ENCODE measurements at places on chromosomes 6 and 20.

GRCh38 chr6:23929201-23929600, 196.8 kb upstream of the NRSN1 start:
- DNase-seq, result no peak

DNA sequence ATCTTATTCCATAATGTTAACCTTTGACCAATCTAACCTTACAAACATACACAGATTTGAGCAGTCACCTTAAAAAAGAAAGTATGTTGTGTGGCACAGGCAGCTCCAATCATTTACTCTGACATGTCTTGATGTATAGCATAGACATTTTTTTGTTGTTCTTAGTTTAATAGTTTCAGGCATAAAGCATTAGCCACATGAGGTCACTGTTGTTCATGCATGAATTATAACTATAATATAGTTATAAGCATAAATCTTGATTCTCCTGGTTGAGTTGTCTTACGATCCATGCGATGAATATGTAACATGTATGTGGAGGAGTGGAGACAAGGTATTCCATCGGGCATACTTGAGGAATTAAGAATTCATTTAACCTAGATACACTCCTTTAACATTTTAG, 26.1 kb upstream of the NKAIN2 start:
- DNase-seq, result no peak

- DNase-seq, result no peak
Measured at GRCh38 chr6:17178754-17179529, 77.1 kb downstream of the STMND1 start.

DNA sequence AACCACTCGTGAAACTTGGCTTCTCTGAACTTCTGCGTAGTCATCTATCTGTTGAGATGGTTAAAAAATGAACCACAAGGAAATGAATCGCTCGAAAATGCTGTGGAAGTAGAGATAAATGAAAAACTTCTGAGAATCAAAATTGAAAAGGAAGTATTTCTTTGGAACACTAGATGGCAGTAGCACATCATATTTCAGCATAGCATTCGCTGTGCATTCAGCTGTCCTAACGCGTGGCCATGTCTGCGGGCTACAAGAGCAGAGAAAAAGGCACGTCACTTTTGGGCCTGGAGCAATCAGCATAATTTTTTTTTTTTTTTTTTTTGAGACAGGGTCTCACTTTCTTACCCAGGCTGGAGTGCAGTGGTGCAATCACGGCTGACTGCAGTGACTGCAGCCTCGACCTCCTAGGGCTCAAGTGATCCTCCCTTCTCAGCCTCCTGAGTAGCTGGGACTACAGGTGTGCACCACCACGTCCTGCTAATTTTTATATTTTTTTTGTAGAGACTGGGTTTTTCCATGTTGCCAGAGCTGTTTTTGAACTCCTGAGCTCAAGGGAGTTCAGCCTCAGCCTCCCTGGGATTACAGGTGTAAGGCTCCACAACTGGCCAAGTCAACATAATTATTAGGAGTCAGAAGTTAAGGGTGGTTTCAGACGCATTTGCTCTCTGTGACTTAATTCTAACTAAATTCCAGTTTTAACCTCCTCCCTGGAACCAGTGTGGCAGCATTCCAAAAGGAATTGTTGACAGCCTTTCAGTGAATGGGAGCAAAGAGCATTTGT, 8.8 kb upstream of the PERP start:
- peak; percentile 25 for DNase-seq

DNA sequence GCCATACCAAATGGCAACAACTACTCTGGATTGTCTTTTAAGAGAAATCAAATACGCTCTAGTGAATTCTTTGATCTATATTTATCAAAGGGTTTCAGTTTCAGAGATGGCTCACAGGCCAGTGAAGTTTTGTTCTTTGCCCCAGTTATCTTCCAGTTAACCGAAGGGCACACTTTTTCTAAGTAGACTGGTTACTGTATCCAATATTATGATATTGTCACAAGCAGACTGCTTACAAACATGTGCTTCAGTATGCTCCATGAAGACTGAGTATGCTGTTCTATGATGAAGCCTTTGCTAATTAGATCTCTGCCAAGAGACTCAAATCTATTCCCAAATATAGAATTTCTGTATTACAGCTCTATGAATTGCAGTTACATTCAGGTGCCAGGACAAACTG, 181.1 kb downstream of the REV3L start:
- no peak for DNase-seq

- DNase-seq, result no peak
Measured at GRCh38 chr6:141048451-141048850, 1084.3 kb upstream of the GJE1 start.

DNA sequence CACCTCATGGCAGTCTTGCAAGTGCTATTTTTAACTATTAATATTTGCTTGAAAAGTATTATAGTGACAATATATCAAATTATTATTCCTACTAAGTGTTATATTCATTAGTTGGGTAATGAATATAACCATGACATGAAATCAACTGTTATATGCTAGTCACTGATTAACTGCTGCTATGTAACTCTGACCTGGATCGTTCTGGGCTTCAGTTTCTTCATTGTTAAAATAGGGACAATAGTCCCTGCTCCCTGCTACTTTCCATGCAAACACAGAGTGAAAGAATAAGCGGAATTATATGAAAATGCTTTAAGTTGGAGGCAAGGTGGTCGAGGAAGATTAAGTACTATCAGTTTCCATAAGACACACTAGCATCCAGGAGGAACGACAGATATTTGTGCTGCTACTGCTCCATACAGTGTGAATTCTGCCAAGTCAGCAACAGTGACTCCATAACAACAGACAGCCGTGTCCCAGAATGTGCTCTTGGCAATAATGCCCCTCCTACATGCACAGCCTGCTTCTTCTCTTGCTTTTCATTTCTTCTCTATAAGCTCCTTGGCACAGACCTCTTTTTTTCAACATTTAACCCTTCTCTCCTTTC, 107.2 kb downstream of the CHD6 start:
- no peak for DNase-seq

DNA sequence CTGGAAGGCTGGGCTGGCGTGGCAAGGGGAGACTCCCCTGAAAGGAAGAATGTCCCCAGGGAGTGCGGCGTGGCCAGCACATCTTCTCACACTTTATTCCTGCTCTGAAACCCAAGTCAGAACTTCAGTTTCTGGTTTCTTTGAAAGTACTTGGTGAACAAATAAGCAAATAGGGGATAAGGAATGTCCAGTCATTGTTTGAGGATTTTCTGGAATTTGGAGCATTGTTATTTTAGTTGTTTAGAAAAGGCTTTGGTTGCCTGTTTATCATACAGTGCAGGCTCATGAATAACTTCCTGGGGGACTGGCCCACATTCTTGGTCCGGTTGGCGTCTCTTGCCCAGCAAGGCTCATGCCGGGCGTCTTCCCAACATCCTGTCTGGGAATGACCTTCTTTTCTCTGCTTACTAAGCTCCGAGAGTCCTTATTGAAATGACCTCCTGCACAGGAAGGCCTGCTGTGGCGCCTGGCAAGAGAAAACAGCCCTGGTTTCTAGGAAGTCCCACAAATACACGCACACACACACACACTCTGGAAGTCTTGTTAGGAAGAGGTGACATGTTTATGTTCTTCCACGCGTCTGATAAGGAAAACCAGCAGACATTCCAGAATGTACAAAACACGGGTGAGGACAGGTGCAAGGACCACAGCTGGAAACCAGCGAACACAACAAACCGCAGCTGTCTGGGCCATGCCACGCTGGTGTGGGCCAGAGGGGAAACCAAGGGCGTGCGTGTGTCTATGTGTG, 71.9 kb downstream of the TMEM170B start:
- DNase-seq, result peak; percentile 34

DNA sequence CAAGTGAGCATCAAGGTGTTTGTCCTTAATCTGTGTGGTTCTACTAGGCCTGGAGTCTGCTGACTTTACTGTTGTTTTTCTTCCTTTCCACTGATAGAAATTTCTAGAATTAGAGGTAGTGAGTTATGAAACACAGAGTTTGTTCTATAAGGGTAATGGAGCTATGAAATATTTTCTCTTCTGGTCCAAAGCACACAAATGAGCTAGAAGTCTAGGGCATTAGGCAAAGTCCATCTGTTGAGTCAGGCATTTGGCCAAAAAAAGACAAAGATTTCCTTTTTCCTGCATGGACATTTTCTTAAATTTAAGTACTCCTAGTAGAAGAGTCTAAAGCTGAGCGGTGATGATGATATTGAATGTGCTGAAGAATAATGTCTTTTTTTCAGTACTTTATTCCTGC, 174.3 kb upstream of the STXBP5 start:
- no peak for DNase-seq

DNA sequence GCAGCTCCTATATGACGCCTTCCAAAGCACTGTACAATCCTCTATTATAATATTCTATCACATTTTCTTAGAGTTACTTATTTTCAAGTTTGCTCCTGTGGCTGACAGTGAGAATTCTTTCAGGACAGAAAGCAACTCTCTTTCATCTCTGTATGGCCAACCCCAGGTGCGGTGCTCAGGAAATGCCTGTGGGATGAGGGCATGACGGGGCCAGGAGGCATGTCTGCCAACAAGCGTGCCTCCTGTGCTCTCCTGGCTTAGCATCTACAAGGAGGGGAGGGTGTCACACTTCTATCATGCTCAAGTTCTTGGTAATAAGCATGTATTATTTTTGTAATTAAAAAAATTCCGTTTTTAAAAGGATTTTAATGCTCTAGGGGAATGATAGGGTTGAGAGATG, 11.4 kb downstream of the MRPL14 start:
- no peak for DNase-seq

GRCh38 chr6:17276766-17277165, 4.4 kb upstream of the RBM24 start:
- no peak for DNase-seq

- DNase-seq, result no peak
Measured at GRCh38 chr6:149642829-149643580, 5.5 kb downstream of the KATNA1 start.

- DNase-seq, result no peak
Measured at GRCh38 chr6:14748679-14749078, 497.2 kb upstream of the JARID2 start.

- no peak for DNase-seq
Measured at GRCh38 chr6:15020119-15020770, 225.6 kb upstream of the JARID2 start.

GRCh38 chr6:117521791-117522502, 39.5 kb downstream of the DCBLD1 start:
- no peak for DNase-seq

- DNase-seq, result no peak
Measured at GRCh38 chr6:24219670-24220069, 93.7 kb downstream of the NRSN1 start.

DNA sequence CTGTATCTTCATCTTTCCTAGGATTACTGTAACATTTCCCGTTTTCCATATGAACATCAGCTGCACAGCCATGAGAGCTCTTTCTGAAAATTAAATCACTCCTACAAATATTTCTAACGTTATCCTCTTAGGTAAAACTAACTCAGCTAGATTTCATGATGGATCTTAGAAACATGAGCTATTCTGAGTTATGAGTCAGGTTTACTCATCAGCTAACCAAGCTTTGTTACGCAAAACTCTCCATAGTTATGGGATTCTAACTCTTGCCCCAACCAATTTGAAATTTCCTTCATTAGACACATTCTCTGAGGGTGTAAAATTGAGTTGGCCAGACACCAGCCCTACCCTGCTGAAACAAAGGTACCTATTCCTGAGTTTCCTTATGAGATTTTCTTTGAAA, 14.0 kb downstream of the DEFB110 start:
- DNase-seq, result peak; percentile 33

DNA sequence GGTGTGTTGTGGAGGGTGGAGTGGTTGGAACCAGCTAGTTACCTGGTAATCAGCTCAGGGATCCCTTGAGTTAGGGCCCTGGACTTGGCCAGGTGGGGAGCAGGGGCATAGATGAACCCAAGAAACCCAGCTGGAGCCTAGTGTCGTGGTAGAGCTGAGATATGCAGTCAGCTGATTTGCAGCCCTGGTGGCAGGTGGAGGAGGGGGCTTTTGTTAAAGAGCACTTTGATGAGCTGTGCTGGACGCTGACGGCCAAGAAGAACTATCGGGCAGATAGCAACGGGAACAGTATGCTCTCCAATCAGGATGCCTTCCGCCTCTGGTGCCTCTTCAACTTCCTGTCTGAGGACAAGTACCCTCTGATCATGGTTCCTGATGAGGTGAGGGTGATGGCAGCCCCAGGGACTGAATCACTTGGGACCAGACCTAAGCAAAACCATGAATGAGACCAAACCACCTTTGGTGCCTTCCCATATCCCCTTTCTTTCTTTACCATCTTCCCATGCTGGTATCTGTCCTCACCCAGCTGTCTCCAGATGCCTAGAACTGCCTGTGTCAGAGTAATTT, 12.7 kb downstream of the DEF6 start:
- no peak for DNase-seq

DNA sequence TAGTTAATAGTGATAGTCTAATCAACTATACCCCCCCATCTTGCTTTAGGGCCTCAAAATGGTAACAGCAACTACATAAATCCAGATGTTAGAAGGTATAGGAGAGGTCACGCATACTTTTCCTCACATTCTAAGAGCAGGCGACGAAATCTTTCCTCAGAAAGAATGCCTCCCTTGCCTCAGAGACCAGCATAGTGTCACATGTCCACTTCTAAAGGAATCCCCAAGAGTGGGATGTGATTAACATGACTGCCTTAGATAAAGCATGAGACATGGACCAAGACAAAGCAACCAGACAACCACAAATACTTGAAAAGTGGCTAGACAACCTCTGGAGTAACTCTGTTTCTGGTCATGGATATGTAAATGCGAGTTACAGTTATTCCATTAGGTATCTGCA, 710.7 kb downstream of the EYS start:
- DNase-seq, result no peak

GRCh38 chr20:2341336-2341735, 39.4 kb upstream of the TGM6 start:
- DNase-seq, result no peak

DNA sequence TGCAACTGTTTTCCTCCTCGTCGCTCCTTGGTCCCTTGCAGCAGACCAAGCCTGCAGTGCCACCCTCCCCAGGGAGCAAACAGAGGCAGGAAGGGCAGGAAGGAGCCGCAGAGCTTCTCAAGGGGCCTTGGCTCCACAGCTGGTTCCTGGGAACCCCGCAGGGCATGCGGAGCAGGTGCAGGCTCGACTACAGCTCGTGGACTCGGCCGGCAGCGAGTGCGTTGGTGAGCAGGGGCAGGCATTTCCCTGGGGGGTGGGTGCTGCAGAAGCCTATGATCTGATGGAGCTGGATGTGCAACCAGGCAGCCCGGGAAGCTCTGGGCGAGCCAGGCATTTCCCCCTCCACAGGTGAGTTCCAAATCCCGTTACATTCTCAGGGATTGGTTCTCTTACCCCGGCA, 37.1 kb downstream of the FRMD1 start:
- DNase-seq, result no peak

- no peak for DNase-seq
Measured at GRCh38 chr20:36498386-36499179, 42.7 kb upstream of the MYL9 start.

- no peak for DNase-seq
Measured at GRCh38 chr6:103895136-103895535, 964.6 kb downstream of the HACE1 start.

DNA sequence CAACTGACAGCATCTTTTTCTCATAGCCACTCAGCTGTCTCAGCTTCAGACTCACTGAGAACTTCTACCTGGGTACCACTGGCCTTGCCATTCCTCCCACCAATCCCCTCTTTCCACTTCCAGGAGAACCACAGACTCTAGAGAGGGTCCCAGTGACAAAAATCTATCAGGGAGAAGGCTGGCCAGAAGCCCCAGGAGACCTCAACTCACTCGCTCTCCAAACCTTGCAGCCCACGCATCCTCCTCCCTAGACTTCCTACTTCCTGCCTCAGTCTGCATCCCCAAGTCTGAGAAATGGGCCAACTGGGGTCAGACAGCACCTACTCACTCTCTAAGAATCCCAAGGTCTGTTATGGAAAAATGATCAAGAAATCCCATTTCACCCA, 1.2 kb downstream of the TMEM239 start:
- no peak for DNase-seq

GRCh38 chr6:33661106-33661838, 40.1 kb downstream of the ITPR3 start:
- no peak for DNase-seq
